Vagina (tissue), 2 donors: ENCODE measurements at places on chromosomes 12 and 14.

- no peak for DNase-seq
Measured at GRCh38 chr12:20514598-20514997, 146.3 kb downstream of the PDE3A start.

DNA sequence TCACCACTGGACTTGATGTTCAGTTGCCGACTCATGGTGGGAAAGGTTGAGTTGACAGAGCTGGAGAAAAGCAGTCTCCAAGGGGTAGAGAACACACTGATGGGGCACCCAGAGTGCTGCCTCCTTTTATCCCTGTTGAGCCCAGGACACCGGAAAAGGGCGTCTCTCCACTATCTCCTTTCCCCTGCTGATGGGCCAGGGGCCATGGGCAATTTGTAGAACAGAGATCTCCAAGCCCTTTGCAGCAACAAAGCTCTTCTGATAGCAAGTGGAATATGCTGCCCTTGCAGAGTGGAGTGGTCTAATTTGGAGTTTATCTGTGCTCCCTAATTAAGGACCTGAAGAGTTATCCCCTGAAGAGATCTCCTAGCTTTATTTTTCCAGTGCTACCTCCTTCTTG is at the start of gene KRT74:
Gene KRT74 (minus strand): TSS at position 101 of the 400 bp plus-strand sequence. CDS start 66 bp downstream, at position 35.
- DNase-seq, result no peak

DNA sequence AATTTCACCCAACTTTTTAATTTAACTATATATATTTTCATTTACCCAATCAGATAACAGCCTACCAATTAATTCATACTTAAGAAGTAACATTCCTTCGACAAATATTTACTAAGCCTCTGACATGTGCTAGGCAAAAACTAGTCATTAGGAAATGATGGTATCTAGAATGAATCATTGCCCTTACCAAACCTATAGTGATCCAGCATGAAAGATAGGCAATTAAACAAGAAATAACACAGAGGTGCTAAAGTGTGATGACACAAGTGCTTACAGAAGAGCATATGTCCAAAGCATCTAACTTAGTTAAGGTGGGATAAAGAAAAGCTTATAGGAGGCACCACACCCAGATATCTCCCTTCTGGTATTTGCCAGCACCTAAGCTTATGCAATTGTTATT is 166.5 kb upstream of the RASSF8 start:
- no peak for DNase-seq

DNA sequence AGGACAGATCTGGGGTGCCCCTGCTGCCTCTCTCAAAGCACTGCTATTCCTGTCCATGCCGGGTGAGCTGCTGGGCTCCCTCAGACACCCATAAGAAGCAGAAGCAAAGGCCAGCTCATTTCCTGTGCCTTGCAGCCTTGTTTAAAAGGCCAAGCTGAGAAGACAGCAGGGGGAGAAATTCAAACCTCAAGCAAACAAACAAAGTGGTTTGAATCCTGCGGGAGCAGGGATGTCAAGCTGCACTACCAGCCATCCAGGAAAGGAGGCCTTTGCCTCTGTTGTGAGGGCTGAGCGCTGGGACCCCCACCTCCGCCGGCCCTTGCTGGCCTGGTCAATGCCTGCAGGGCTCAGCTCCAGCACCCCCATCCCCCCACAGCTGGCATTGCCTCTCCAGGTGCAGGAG is 176.5 kb downstream of the PIWIL1 start:
- DNase-seq, result no peak

DNA sequence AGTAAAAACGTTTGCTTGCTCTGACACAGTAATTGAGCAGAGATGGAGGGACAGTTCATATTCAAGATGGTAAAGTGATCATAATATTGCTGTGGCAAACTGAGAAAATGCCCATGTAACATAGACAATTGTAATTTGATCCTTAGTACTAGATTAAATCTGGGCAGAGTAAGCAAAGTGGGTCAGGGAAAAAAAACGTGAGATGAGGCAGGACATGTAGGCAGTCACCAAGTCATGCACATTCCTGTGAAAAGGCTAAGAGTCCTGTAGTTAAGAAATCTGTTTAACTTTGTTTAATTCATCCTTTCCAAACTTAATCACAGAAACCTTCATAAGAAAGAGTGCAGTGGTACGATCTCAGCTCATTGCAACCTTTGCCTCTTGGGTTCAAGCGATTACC is 16.1 kb downstream of the BTBD7 start:
- DNase-seq, result no peak

DNA sequence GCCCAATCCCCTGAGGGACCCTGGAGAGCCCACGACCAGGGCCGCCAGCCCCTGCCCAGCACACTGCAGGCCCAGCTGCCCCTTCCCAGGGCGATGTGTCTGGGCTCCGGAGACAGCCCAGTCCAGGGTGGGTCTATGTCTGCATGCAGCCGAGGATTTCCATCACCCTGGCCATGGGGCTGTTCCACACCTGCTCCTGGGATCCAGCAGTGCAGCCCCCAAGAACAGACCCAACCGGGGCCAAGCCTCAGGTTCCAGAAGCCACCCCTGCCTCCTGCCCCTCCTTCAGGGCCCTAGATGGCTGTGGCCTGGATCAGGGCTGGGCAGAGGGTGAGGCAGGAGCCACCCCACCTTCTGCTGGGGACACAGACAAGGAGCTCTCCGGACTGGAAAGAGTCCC is 11.5 kb downstream of the C14orf180 start:
- no peak for DNase-seq

DNA sequence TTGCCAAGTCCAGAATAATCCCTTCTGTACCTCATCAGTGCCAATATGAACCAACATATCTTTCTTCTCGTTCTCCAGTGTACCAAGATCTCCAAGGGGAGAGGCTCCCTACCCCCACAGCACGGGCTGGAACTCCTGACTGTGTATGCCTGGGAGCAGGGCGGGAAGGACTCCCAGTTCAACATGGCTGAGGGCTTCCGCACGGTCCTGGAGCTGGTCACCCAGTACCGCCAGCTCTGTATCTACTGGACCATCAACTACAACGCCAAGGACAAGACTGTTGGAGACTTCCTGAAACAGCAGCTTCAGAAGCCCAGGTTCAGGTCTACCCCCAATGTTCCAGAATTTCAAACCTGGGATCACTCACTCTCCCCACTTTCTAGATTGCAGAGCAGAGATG is 10.5 kb upstream of the OAS2 start:
- DNase-seq, result peak; percentile 40

GRCh38 chr14:78278464-78279250 is 108.5 kb downstream of the NRXN3 start:
- no peak for DNase-seq

DNA sequence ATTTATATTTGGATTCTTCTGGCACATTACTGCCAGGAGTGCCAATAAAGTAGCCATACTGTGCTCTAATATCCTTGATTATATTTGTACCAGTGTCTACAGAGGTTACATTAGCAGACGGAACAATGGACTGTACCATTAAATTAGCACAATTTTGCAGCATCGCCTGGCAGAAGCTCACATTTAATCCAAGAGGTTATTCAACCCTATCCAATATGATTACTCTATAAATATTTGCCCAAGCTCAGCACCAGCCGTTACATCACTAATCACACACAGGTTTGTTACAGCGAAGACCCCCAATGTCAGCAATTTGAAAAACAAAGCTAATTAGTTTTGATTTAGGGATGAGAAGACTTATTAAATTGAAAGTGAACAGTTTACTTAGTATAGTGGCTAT is 16.9 kb upstream of the MGST1 start:
- no peak for DNase-seq

- no peak for DNase-seq
Measured at GRCh38 chr14:85687456-85687855, 157.5 kb downstream of the FLRT2 start.

GRCh38 chr12:118336123-118336522 is 36.6 kb downstream of the TAOK3 start:
- DNase-seq, result no peak

DNA sequence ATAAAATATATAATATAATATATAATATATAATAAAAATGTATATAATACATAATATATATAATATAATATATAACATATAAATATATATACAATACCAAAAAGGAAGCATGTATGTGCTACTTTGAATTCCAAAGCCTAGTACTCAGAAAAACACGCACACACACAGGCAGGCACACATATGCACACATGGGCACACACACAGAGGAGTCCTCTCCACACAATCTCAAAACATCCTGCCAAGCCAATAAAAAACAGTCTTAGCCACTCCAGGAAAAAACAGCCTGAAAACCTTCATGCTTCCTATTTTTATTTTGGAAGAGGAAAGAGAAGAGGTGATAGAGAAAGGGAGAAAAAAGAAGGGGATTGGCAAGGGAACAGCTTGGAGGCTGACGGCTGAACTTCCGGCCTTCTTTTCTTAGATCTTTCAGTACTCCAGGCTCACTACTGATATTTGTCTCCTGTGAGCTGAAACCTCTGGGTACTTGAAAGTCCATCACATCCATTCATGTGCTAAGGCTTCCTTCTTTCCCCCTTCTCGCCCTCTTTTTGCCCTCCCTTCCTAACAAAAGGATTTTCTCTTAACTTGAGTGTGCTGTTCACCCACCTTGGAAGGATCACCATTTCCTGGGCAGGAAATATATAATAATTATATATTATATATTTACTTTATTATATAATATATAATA is 394.2 kb downstream of the NUAK1 start:
- no peak for DNase-seq

- no peak for DNase-seq
Measured at GRCh38 chr12:19223018-19223417, 93.5 kb downstream of the PLEKHA5 start.

- DNase-seq, result peak; percentile 87
Measured at GRCh38 chr14:99708449-99708848, 24.4 kb downstream of the CYP46A1 start.

DNA sequence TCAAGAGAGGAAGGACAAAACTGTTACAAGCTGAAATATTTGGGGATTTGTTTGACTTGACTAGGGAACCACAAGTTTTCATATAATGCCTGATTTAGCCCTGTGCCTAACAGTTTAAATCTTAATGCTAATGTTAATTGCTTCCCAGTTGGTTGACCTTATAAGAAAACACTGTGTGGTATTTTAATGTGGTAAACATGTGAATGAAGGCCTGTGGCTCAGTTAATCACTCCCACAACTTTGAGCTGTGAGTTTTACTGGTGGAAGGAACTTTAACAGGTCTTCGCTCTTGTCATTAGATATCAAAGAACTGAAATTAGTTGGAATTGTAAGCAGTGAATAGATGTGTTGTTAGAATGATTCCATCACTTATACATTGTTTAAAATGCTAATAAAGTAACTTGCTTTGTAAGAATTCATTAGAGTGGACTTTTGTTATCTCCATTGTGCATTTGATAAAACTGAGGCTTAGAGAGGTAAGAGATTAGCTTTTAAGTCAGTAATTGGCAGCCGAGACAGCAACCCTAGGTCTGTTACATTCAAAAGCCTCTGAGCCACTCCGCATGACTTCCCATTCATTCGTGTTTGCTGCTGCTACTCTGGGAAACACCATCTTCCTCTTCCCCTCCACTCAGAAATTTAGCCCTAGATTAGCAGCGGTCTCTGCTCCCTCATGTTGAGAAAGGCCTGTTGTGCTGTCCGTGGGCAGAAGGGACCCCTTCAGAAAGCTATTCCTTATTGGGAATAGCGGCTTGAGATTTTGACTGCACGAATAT is 1.0 kb upstream of the TBK1 start:
- no peak for DNase-seq

DNA sequence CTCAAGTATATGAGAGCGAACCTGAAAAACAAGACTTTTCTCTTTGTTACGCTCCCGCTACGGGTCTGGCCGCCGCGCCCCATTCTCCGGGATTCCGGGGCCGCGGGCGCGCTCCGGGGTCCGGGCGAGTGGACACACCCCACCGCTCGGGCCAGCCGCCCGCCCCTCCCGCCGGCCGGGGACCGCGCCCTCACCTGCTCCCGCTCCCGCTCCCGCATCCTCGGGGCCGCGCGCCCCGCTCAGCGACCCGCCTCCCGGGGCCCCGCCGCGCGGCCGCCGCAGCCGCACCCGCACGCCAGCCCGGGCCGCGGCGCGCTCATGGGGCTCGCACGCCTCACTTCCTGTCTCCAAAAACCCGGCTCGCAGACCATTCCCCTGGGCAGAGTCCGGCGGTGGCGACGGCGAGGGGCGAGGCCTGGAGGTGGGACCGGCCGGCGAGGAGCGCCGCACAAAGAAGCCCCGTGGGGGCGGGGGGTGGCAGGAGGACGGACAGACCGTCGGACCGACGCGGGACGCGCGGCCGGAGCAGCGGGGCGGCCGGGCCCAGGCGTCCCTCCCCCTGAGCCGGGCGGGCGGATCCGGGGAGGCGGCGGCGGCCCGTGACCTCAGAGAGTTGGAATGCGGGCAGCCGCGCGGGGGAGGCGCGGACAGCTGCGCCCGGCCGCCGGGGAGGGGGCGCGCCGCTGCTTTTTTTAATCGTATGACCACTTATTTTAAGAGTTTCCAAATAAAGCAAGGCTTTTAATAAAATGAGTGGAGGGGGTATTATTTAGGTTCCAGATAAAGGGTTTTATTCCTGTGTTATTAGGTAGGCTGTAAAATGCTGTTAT is at the start of gene PTPN21:
Gene PTPN21 (minus strand): TSS at position 551 of the 830 bp plus-strand sequence. CDS start 4,590 bp downstream, outside the sequence.
- DNase-seq, result no peak

GRCh38 chr12:11668611-11669010 is 19.1 kb downstream of the ETV6 start:
- DNase-seq, result no peak

- DNase-seq, result no peak
Measured at GRCh38 chr12:119685375-119685774, 17.4 kb downstream of the PRKAB1 start.

- DNase-seq, result no peak
Measured at GRCh38 chr12:57242691-57243454, 8.1 kb downstream of the STAC3 start.

GRCh38 chr14:77145975-77146740 is 4.6 kb upstream of the ZDHHC22 start:
- DNase-seq, result no peak

DNA sequence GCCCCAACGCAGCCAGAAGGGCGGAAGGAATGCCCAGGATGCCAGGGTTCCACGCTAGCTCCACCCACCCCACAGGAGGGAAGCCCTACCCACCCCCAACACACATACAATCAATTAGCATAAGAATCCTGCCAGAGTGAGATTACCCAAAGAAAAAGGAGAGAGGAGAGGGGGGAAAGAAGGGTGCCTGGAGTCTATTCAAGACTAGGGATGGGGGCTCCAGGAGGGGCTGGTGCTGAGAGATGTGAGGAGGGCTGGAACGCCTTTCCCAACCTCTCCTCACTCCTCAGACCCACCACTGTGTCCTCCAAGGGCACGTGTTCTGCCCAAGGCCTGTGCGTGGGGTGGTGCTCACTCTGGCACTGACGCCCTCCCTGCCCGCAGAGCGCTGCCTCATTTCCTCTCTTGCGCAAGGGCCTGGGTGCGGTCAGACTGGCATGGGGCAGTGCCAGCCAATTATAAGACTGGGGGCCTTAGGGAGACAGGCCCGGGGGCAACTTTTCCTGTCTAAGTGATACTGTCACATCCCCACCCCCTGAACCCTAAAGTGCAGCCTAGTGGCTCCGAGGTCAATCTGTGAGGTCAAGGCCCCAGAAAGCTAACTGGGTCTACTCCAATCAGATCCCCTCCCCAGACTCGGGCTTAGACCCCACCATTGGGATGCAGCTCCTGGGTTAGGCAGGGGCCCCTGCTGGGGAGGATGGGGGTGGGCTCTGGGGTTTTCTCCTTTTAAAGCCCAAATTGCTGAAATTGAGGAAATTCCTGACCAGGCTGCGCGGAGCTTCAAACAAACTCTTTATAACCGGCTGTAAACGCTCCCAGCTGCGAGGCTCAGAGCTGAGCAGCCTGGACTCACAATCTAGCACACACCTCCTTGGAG is 10.2 kb upstream of the ITGB7 start:
- no peak for DNase-seq

GRCh38 chr14:95077345-95077744 is 80.0 kb downstream of the DICER1 start:
- peak; percentile 62 for DNase-seq
